ENCODE measurements at places on chromosomes 7 and 10.

GRCh38 chr7:23887660-23888059 is 177.6 kb downstream of the STK31 start:
- no peak for DNase-seq

GRCh38 chr10:79184145-79184625 is 115.4 kb downstream of the ZMIZ1 start:
- DNase-seq, result no peak

- no peak for DNase-seq
Measured at GRCh38 chr7:99409192-99409572, 413 bp downstream of the BUD31 start.

DNA sequence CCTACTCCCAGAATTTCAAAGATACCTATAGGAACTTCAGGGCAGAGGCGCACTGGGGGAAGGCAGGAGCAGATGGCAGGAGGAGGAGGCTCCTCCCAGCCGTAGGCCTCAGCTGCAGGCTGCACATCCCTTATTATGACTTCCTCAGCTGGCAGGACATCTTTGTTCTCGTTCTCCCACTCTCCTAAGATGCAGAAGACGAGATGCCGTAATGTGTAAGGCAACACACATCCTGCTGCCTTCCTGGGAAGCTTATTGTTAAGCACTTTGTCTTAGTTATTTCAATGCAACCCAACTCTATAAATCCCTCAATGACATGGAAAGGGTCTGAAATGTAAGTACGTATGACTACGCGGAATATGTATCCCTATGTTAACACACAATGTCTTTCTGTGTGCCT is 599.8 kb upstream of the MGMT start:
- DNase-seq, result no peak

DNA sequence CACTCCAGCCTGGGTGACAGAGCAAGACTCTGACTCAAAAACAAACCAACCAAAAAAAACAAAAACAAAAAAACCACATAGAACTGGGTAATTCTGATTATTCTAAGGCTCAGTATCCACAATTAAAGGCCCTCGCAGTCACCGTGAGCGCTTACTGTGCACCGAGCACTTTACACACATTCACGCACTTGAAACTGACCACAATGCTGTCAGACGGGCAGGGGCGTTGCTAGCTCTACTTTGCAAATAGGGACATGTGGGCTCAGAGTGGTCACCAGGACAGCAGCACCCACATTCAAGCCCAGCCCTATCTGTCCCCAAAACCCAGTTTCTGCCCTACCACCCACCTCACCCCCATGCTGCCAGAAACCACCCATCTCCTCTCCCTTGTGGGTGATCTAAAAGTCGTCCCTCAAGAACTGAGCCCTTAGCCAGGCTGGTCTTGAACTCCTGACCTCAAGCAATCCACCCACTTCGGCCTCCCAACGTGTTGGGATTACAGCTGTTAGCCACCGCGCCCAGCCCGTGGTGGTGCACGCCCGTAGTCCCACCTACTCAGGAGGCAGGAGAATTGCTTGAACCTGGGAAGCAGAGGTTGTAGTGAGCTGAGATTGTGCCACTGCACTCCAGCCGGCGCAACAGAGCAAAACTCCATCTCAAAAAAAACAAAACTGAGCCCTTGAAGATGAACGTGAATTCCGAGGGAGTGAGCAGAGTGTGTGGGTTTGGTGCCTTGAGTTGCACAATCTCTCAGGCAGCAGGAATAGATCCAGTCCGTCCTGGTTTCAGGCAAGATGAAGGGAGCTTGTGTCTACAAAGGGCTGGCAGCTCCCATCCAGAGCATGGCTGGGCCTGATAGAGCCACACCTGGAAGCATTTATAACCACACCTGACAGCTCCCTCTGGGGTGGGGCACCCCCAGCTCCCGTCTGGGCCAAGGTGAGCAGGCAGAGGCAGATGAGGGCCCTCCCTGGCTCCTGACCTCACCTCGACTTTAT is 5.4 kb upstream of the HSPB1 start:
- no peak for DNase-seq
